Lung microvascular endothelial cell (primary cell): ENCODE measurements at places on chromosomes 11 and 22. TPM values are rescaled to one million over a fixed set of nuclear protein-coding genes. Genes with fewer than 3 reads are reported as not detected.

GGTLC3 gene
- not detected in 2 replicates for total RNA-seq

SNX19 gene
- total RNA-seq: 28.5 and 48.8 TPM in 2 replicates

CECR2 gene
- under 0.01 TPM in 2 replicates for total RNA-seq

CARNS1 gene
- under 0.01 TPM in 2 replicates for total RNA-seq

KCNJ4 gene
- total RNA-seq: under 0.01 TPM in 1 of 2 replicates, not detected in the other

OR8B12 gene
- total RNA-seq: not detected in 2 replicates

LDLRAD3 gene
- 3.9 and 17.3 TPM in 2 replicates for total RNA-seq

BANF1 gene
- total RNA-seq: 19.2 and 20.5 TPM in 2 replicates

RBM7 gene
- 36.8 and 52.4 TPM in 2 replicates for total RNA-seq

ZNF215 gene
- 0.79 and 2.0 TPM in 2 replicates for total RNA-seq

RAG1 gene
- total RNA-seq: 0.60 and 1.1 TPM in 2 replicates

OR6A2 gene
- total RNA-seq: under 0.01 TPM in 2 replicates

BDNF gene
- under 0.01 and 0.22 TPM in 2 replicates for total RNA-seq

OR5AS1 gene
- total RNA-seq: not detected in 2 replicates

SORL1 gene
- total RNA-seq: under 0.01 and 0.22 TPM in 2 replicates

TNNI2 gene
- not detected in 2 replicates for total RNA-seq

CEND1 gene
- total RNA-seq: under 0.01 TPM in 2 replicates

OR2AG2 gene
- under 0.01 and 0.20 TPM in 2 replicates for total RNA-seq

SCGB1C1 gene
- total RNA-seq: not detected in 2 replicates

SMCO4 gene
- total RNA-seq: 7.2 and 10.5 TPM in 2 replicates

GLYATL1 gene
- total RNA-seq: not detected in 2 replicates

ABCC8 gene
- not detected in 2 replicates for total RNA-seq

CDCA5 gene
- 2.0 and 3.9 TPM in 2 replicates for total RNA-seq

MS4A12 gene
- not detected in 2 replicates for total RNA-seq

SLC22A9 gene
- not detected in 2 replicates for total RNA-seq

ANO5 gene
- under 0.01 and 0.22 TPM in 2 replicates for total RNA-seq

RFPL1 gene
- total RNA-seq: not detected in 2 replicates

HYOU1 gene
- total RNA-seq: 118 and 150 TPM in 2 replicates

CRYAB gene
- 0.22 and 0.60 TPM in 2 replicates for total RNA-seq

CABP7 gene
- total RNA-seq: not detected in 2 replicates

ENTHD1 gene
- total RNA-seq: not detected in 2 replicates

CTSW gene
- 0.20 and 0.22 TPM in 2 replicates for total RNA-seq

CDHR5 gene
- total RNA-seq: not detected in 2 replicates

CCDC87 gene
- under 0.01 and 0.20 TPM in 2 replicates for total RNA-seq

MFRP gene
- under 0.01 TPM in 1 of 2 replicates, not detected in the other for total RNA-seq

OR52N4 gene
- not detected in 2 replicates for total RNA-seq

ARHGAP20 gene
- total RNA-seq: 0.20 and 0.22 TPM in 2 replicates

SBF2 gene
- 26.6 and 50.8 TPM in 2 replicates for total RNA-seq

SF3A1 gene
- total RNA-seq: 14.6 and 15.5 TPM in 2 replicates

CARD16 gene
- total RNA-seq: 106 and 113 TPM in 2 replicates

TEF gene
- 2.6 and 3.6 TPM in 2 replicates for total RNA-seq

CRYBA4 gene
- not detected in 2 replicates for total RNA-seq

MUC5B gene
- total RNA-seq: not detected in 2 replicates

GLYAT gene
- not detected in 2 replicates for total RNA-seq

SPDYC gene
- total RNA-seq: not detected in 2 replicates

TCN2 gene
- total RNA-seq: 9.5 and 29.9 TPM in 2 replicates

MMP12 gene
- total RNA-seq: not detected in 2 replicates

LIF gene
- total RNA-seq: 0.20 and 0.22 TPM in 2 replicates

ALDH3B1 gene
- 0.20 and 0.44 TPM in 2 replicates for total RNA-seq

RAB36 gene
- total RNA-seq: 0.20 and 0.44 TPM in 2 replicates

CRYBB3 gene
- under 0.01 and 0.22 TPM in 2 replicates for total RNA-seq

PNPLA3 gene
- 0.60 and 1.1 TPM in 2 replicates for total RNA-seq

SHANK2 gene
- total RNA-seq: under 0.01 and 0.20 TPM in 2 replicates

TESMIN gene
- 0.79 and 1.7 TPM in 2 replicates for total RNA-seq

UBQLN3 gene
- not detected in 2 replicates for total RNA-seq

ZC3H12C gene
- 10.5 and 13.7 TPM in 2 replicates for total RNA-seq

DGAT2 gene
- total RNA-seq: 0.60 and 1.1 TPM in 2 replicates

DLAT gene
- total RNA-seq: 22.0 and 26.6 TPM in 2 replicates
